ENCODE measurements at places on chromosomes 3 and 15.

DNA sequence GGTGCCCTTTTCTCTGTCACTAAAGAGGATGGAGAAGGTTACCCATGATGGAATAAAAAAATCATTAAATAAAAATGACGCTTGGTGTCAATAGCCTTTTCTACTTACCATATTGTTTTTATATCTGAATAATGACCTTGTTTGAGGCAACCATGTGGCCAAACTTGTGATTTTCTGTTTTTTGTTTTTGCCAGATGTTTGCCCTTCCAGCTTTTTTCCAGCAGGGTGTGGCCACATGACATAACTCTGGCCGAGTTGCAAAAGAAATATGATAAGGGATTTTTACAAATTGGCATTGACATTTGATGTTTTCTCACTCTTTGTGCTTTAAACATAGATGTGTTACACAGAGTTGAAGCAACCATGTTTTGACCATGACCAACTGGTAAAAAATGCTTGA, 39.7 kb upstream of the EPHA3 start:
- no peak for DNase-seq

DNA sequence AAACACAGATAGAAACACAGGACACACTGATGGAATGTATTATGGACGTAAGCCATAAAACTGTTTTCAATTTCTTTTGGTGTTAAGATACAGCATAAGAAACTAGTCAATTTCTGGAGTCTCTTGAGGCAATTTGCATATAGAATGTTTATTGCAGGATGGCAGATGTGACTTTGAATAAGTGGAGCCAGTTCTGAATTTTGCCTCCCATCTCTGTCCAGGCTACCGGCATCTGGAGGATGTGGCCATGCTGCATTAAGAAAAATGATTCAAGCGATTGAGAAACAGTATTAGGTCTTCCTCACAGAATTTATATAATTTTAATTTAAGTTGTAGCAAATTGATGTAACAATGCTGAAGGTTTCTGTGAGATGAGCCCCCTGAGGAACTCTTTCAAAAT, 81.5 kb downstream of the CHST2 start:
- no peak for DNase-seq

GRCh38 chr3:39378088-39378487, 5.1 kb upstream of the SLC25A38 start:
- no peak for DNase-seq

DNA sequence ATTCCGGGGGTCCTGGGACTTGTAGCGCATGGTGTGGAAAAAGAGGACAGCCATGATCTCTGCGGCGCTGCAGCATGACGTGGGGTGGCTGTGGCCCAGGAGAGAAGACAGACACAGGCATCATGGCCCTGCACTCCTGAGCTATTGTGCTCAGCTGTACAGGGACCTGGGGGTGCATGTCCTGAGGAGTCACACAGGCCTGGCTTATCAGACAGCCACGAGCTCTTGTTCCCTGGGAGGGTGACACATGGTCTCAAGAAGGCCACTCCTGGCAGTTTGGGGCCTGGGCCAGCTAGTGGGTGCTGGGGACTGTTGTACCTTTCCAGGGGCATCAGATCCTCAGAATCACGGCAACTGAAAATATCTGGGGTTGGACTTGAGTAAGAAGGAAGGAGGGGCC, 13.7 kb downstream of the TKT start:
- DNase-seq = no peak

- no peak for DNase-seq
These were observed 817 bp upstream of the PLXNA1 start for GRCh38 chr3:126982126-126982470.

GRCh38 chr3:130760922-130761321, 14.3 kb upstream of the PIK3R4 start:
- DNase-seq = no peak

DNA sequence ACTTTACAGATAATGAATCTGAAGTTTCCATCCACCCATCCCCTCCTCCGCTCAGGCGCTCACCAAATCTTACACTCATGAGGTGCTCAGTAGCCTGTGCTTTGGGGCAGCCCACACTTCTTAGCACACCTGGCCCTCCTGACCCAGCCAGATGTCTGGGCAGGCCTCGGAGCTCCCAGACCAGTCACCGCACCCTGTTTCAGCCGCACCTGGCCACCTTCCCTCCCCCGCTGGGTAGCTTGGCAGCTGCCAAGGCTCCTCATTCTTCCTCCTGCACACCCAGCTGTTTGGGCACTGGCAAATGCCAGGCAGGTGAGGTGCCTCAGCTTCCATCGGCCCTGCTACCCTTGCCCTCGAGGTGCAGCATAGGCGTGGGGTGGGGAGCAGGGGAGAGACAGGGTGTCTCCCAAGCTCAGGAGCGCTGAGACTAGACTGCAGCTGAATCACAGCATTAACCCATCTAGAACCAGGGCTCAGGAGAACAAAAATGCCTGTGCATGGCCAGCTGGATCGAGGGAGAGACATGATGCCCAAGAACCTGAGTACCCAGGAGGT, 45.8 kb downstream of the CDC25A start:
- no peak for DNase-seq

DNA sequence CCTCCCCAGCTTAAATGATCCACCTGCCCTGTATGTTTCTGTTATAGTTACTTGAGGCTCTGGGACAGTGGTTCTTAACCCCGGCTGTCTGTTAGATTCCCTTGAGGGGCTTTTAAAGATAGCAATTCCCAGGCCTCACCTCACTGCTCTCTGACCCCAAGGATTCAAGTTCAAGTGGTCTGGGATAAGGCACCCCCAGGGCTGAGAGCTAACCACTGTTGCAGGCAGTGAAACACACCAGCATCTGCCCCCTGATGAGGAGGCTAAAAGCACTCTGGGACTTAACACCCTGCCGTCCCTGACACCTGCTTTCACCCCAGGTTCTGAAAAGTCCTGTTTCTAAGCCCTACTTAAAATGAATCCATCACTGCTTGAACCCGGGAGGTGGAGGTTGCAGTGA, 103.7 kb downstream of the LRRK1 start:
- DNase-seq = peak; percentile 25
